ENCODE measurements at places on chromosomes 4 and X. TPM values are rescaled to one million over a fixed set of nuclear protein-coding genes. Genes with fewer than 3 reads are reported as not detected.

CITED1 gene
- 7.3 TPM for total RNA-seq

GAGE12H gene
- not detected for total RNA-seq

TMEM271 gene
- 15.9 TPM for total RNA-seq

STOX2 gene
- total RNA-seq: 35.1 TPM

NUDT11 gene
- total RNA-seq: 115 TPM

Data from frontal cortex (tissue), 4 donors.